ENCODE measurements at places on chromosomes 3 and 15.
A peak's percentile ranks its signal among the peaks of the same experiment; 100 is the strongest.

- DNase-seq: no peak
Observed at GRCh38 chr3:123365450-123366143, 83.3 kb downstream of the ADCY5 start.

GRCh38 chr3:31170932-31171670 is 276.6 kb upstream of the GADL1 start:
- DNase-seq: peak; percentile 66

- peak; percentile 4 for DNase-seq
Observed at GRCh38 chr3:13927295-13927694, 47.4 kb upstream of the WNT7A start.

DNA sequence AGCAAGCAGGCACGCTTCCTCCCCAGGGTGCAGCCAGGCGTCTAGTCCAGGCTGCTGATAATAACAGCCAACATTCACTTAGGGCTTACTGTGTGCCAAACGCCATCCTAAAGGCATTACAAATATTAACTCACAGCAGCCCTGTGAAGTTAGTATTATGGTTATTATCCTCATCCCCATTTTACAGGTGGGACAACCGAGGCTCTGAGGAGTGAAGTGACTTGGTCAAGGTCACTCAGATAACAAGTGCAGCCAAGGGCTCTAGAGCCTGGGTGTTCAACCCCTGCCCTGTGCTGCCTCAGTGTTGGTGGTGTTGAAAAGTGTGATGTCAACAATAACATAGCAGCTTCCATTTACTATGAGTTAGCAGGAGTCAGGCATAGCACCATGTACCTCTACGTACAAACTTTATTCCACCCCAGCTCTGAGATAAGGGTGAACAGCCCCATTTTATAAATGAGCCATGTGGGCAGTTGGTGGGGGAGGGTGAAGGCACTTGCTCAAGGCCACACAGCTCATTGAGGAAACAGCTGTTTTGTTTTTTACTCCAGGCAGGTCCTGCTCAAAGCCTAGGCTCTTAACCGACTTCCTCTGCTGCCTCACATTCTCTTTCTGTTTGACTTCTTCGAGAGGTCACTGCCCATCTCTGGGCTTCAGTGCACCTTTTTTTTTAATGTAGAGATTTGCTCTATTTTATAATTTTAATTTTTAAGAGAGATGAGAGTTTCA is 24.0 kb upstream of the TRH start:
- DNase-seq: no peak

GRCh38 chr3:149215515-149215914 is 6.1 kb downstream of the CP start:
- peak; percentile 4 for DNase-seq

DNA sequence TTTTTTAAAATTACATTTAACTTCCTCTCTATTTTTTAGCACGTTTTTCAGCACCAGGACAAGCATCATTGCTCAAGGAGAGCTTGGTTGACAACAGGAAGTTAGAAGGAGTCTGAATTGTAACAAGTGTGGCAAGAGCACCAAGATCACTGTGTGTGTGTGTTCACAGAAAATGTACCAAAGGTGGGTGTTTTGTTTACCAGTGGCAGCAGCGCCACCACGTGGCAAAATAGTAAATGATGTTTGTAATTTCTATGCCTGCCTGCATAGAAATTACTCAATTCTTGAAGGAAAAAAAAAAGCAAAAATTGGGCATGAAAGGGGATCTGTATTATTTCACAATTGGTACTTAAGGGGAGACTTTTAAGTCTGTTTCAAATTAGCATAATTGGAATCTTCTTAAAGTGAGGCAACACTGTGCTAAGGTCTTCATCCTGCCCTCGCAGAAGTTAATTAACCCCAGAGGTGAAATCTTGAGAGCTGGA is 7.4 kb upstream of the U2SURP start:
- peak; percentile 95 for DNase-seq

GRCh38 chr3:140586311-140586710 is 91.6 kb upstream of the TRIM42 start:
- no peak for DNase-seq

DNA sequence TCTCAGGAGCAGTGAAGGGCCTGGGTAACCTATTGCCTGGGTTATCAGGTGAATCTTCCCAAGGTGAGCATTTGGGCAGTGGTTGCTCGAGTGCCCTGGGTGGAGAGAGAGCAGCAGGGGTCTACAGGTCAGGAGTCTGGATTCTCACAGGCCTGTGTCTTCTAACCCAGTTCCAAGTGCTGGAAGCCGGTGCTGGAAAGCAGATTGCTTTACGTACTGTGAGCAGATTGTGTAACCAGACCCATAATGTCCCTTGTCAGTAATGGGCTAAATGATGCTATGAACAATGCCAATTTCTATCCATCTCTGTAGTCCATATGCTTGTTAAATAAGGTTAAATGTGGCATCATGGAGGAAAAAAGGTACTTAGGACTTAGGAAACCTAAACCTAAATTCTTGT is 106.5 kb downstream of the TPRG1 start:
- DNase-seq: no peak

GRCh38 chr3:177337541-177338331 is 140.5 kb upstream of the TBL1XR1 start:
- DNase-seq: peak; percentile 66

GRCh38 chr3:62277450-62277849 is 95.9 kb downstream of the FEZF2 start:
- no peak for DNase-seq

DNA sequence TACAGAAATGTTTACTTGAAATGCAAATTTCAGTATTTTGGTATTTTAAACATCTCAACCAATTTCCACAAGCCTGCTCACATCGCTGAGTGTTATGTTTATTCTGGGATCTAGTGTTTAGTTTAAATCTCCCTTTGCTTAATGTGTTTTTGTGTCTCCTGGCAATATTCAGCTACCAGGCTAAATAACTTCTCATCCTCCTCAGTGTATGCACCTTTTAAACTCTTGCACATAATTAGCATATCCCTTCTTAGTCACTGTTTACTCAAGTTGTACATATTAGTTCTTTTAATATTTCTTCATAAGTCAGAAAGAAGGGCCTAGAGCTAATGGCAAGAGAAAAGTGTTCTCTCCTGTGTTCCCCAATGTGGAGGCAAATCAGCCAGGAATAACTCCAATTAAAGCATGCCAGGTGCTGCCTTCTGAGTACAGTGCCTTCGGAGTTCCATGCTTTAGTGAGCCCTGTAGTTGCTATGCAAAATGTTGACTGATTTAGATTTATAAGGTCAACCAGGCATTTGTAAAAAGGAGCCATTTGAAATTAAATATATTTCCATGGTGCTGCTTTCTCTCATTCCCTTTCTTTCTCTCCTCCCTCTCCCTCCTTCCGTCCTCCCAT is 234.3 kb downstream of the GAP43 start:
- no peak for DNase-seq

GRCh38 chr3:47410417-47410720 is 29.5 kb downstream of the PTPN23 start:
- DNase-seq: no peak

- DNase-seq: no peak
Observed at GRCh38 chr3:176159796-176160195, 1037.5 kb downstream of the TBL1XR1 start.

- peak; percentile 41 for DNase-seq
Observed at GRCh38 chr3:98588065-98588464, 5.3 kb downstream of the CPOX start.

GRCh38 chr3:189981668-189982067 is 139.0 kb downstream of the P3H2 start:
- peak; percentile 71 for DNase-seq

DNA sequence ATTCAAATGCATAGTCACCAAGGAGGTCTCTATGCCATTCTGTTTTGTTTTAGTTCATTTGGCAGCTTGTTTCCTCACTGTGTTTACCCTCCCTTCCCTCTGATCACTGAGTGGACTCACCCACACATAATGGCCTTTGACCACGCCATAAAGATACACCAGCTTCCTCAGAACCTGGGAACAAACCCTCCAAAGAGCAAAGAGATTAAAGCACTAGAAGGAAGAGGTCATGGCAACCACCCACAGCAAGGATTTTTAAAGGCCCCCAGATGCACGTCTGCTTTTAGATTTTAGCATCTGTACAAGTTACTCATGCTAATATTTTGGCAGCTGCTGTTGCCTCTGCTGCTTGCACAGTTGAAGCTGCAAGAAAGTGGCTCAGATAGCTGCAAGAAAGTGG is 47.9 kb upstream of the CADPS start:
- no peak for DNase-seq

DNA sequence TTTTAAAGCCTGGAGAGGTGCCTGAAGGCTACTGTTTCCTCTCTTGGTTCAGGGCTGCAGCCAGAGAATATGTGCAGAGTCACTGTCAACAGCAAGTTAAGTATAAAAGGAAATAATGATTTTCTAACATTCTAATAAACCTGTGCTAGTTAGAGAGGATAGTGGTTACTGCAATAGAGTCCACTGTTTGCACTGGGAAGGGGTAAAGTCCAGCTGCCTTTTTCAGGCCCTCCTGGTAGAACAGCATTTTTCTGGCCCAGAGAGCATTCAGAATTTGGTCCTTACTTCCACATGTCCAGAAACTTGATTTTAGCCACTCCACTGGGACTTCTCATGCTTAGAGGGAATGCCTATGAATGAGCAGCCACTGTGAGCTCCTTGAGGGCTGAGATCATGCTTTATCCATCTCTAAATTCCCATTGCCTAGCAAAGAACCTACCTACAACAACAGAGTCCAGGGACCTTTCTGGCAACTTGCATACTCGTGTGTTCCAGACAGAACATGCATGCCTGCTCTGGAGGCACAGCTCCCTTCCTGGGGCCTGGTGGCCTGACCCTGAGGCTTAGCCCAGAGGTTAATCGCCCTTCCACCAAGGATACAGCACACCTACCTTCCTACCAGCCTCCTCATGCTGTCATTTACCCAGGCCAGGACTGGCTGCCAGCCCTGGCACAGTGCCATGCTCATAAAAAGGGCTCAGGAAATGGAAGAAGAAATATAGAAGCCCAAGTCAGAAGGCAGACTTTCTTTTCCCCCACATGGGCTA is 50.3 kb upstream of the ATP13A3 start:
- no peak for DNase-seq

DNA sequence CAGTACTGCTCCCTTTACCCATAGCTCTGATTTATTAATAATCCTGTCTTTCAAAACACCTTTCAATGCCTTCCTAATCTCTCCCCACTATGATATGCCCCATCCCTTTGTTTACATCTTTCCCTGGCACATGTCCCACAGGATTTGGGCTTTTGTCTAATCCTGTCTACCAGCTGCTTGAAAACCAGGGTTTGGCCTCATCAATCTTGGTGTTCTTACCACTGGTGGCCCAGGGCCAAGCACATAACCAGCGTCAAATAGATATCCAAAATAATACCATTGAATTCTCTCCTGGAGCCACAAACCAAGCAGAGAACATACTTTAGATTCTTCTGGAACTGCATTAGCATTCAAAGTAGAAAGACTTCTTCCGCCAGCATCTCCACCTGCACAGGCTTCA is 104.8 kb upstream of the PPP2R3A start:
- no peak for DNase-seq

GRCh38 chr3:87084868-87085267 is 93.9 kb upstream of the VGLL3 start:
- no peak for DNase-seq

GRCh38 chr3:197600796-197601565 is 45.2 kb upstream of the BDH1 start:
- DNase-seq: no peak

GRCh38 chr3:50238549-50239026 is 2.6 kb downstream of the GNAI2 start:
- DNase-seq: peak; percentile 43

DNA sequence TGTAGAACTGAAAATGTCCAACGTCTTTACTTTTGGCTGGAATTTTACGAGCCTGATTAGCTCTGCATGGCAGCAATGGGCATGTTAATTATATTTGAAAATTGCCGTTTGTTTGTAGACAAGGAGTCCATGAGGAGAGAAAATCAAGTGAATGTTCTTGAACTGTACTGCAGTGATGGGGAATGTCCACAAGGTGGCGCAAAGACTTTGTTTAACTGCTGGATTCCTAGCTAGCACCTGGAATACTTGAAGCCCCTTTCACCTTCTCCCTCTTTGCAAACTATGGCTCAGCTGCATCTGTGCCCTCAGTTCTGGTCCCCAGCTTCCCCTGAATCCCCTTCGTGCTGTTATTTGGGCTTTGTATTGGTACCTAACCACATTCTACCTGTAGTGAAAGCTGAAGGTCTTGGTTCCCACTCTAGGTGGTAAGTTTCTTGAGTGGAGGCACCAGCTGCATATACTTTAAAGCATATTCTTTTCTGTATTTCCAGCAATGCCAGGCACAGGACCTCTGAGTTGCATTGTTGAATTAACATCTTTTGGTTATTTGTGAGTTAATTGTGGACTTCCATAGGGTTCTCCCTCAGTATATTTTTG is 25.3 kb downstream of the EXOG start:
- DNase-seq: peak; percentile 85

- DNase-seq: no peak
Observed at GRCh38 chr3:25046911-25047771, 380.9 kb upstream of the RARB start.

DNA sequence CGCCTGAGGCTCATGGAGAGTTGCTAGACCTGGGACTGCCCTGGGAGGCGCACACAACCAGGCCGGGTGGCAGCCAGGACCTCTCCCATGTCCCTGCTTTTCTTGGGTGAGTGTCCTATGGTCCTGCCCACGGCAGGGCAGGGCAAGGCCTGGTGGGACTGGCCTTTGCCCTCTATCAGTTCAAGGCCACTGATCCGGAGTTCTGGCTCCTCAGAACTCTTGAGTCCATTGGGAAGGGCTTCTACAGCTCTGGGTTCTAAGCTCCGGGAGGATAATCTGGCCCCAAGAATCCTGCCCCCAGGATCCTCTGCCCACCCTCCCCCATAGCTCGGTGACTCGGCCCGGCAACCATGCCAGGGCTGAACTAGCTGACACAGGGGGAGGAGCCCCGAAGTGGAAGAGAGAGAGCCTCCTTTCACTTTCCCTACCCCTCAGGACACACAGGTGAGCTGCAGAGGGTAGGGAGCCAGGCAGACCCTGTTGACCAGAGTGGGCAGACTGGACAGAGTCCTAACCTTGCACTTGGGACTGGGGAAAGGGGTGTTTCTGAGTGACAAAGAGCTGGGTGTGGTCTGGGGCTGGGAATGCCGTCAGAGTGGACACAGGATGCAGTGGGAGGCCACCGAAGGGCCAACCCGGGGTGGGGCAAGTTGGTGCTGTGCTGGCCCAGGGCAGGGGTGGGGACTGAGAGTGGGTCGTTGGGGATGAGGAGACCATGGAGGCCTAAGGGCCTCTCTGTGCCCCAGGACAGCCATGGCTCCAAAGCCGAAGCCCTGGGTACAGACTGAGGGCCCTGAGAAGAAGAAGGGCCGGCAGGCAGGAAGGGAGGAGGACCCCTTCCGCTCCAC is 664 bp downstream of the PARP3 start:
- peak; percentile 55 for DNase-seq
